ENCODE measurements at places on chromosomes 6 and 20.

- DNase-seq: no peak
These were observed 70.2 kb downstream of the RIPOR3 start for GRCh38 chr20:50621068-50621665.

DNA sequence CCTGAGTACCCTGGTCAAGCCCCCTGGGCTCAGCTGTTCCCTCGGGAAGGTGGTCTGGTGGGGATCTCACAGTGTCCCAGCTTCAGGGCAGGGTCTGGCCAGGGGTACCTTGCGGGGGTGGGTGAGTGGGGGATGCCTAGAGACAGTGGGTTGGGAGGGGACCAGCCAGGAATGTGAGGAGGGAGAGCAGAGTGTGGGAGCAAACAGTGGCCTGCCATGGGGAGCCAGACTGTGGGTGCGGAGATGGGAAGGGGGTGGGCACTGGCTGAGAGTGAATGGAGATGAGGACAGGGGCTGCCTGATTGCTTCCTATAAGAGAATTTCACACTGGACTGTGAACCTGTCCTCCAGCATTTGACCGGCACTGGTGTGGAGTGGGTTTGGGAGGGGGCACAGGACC is 95.1 kb downstream of the VEGFA start:
- DNase-seq: no peak

GRCh38 chr20:58910473-58910872 is 58.0 kb downstream of the GNAS start:
- no peak for DNase-seq

DNA sequence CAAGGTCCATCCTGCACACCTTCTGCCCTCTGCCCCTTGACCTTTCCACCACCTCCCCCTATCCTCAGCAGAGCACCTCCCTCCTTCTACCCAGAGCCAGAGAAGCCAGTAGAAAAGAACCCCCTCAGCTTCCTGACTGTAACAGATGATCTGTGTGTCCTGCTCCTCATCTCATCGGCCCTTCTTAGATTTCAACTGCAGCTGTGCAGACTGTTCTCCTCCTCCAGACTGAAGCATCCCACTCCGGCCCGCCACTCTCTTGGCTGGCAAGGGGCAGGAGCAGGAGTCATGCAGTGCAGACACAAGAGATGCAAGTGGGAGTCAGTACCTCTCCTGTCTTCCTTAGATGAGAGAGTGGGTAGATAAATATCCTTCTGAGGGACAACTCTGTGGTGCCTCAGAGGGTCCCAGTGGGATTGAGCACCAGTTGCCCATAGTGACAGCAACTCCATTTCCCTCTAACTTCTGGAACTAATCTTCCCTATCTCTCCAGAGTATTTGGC is 163.5 kb upstream of the MLN start:
- no peak for DNase-seq

GRCh38 chr6:157879034-157879872 is 56.2 kb downstream of the SNX9 start:
- DNase-seq: no peak

DNA sequence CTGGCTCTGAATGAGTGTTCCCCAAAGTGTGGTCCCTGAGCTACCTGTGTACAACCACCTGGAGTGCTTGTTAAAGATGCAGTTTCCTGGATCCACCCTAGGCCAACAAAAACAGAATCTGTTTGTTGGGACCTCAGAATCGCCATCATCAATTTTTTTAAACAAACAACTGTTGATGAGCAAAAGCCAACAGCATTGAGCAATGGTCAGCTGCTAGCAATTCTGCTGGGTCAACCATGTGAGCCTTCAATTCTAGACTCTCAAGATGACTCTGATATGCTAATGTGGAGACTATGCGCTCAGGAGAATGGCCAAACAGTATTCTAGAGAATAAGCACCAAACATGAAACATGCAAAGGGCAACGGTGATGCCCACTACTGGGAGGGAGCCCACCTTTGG is 64.4 kb upstream of the IYD start:
- DNase-seq: no peak

- no peak for DNase-seq
These were observed 3.0 kb upstream of the MLIP start for GRCh38 chr6:54108271-54108670.

GRCh38 chr20:61360940-61361339 is 108.9 kb downstream of the CDH4 start:
- no peak for DNase-seq

DNA sequence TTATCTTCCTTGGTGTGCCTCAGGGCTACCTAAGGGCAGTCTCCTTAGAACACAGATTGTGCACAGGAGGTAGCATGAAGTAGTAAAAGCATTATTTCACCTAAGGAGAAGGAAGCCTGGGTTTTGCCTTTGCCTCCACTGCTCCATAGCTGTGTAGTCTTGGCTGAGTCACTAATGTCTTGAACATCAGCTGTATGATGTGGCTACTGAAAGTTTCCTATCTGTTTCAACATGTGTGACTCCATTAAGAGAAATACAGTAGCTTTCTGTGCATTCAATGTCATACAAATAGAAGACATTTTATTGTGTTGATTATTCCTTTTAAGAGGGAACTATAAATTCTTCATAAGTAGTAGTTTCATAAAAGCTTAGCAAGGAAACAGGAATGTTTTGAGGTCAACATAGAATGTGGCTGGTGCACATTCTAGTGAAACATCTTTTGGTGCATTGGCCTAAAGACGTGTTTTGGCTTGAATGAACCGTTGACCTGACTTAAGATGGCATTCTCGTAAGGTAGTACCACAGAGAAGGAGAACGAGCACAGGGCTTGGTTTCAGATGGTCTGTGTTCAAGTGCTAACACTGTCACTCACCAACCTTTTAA is 70.6 kb downstream of the CTNNBL1 start:
- DNase-seq: no peak

DNA sequence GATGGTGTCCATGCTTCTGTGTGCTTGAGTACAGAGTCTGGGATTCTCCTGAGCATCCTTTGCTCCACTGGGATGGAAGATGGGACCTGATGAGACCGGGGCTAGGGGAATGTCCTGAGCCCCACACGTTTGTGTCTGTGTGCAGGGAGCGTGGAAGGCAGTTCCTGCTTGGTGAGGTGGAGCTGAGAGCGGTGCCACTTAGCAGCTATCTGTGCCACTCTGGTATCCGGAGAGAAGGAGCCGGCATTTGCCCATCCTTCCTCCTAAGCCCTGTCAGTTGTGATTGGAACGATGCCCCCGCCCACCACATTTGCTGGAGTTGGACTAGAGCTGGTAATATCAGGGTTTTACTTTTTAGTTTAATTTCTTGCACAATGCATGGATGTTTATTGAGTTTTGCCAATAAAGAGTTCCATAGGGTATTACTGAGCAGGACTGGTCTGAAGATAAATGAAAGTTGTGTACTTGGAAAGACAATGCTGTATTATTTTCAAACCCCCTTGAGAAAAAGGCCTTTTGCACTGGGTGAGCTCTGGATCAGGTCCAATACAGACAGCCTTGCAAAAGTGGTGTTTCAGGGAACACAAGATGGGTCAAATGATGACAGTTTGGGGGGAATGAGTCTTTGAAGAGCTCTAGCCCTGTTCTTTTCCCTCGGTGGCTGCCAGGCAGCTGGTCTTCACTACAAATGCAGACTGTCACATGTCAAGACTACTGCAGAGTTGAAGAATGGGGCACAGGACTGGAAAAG is 130.8 kb downstream of the SYCP2 start:
- no peak for DNase-seq

DNA sequence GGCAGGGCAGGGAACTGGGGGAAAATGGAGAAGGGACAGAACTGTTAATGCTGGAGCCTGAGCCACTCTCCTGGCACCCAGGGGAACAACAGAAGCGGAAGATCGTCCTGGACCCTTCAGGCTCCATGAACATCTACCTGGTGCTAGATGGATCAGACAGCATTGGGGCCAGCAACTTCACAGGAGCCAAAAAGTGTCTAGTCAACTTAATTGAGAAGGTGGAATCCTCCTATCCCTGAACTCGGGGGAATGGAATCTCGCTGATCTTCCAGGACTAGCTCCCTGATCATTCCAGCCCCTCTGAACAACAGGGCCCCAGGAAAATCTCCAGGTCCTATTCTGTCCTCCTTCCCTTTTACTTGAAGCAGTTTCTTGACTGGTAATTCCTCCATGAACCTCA is 2.0 kb downstream of the CFB start:
- no peak for DNase-seq

DNA sequence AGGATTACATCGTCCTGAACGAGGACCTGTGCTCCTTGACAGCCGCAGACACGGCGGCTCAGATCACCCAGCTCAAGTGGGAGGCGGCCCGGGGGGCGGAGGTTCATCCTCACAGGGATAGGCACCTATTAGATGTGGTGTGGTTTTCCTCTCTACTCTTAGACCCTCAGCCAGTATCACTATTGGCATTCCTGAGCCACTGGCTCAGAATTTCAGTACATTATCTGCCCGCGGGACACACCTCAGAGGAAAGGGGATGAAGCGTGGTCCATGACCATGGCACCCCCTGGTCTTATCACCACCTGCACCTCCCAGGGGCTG is 34.6 kb upstream of the HLA-G start:
- no peak for DNase-seq

Measured in HepG2 (cell line).